Activated T-cell treated with anti-CD3 and anti-CD28 coated beads, Interleukin-2, amount 50 U/mL, for 4 hours (primary cell): ENCODE measurements at places on chromosomes 2 and 18. TPM values are rescaled to one million over a fixed set of nuclear protein-coding genes. Genes with fewer than 3 reads are reported as not detected.

The OTOF gene
- total RNA-seq, result 0.10 TPM

The TCF7L1 gene
- total RNA-seq, result 0.29 TPM

The PROKR1 gene
- total RNA-seq, result 0.08 TPM

The REG1B gene
- total RNA-seq, result 1.7 TPM

The C2orf81 gene
- 1.3 TPM for total RNA-seq

The KATNAL2 gene
- total RNA-seq, result 0.61 TPM

The CHST10 gene
- 10.3 TPM for total RNA-seq

The STON1 gene
- 0.53 TPM for total RNA-seq

The KLHL41 gene
- not detected for total RNA-seq

The LRRC30 gene
- total RNA-seq, result not detected

The PARD3B gene
- 0.48 TPM for total RNA-seq

The DRC1 gene
- total RNA-seq, result not detected

The TUBB8B gene
- not detected for total RNA-seq

The UPP2 gene
- total RNA-seq, result not detected

The CHRNG gene
- not detected for total RNA-seq

The NAT8 gene
- not detected for total RNA-seq

The DSG4 gene
- not detected for total RNA-seq

The ACMSD gene
- not detected for total RNA-seq

The LPIN1 gene
- total RNA-seq, result 40.0 TPM

The DBI gene
- total RNA-seq, result 89.7 TPM

The SCYGR8 gene
- total RNA-seq, result not detected

The SLC9A4 gene
- 0.05 TPM for total RNA-seq

The POTEE gene
- 0.20 TPM for total RNA-seq

The HRH4 gene
- 0.41 TPM for total RNA-seq

The TEKT4 gene
- total RNA-seq, result not detected

The NT5C1B gene
- total RNA-seq, result not detected

The CNDP1 gene
- 0.49 TPM for total RNA-seq

The GAL3ST2 gene
- total RNA-seq, result not detected

The PTPN18 gene
- total RNA-seq, result 30.0 TPM

The GATA6 gene
- total RNA-seq, result 0.21 TPM

The OSBPL6 gene
- 0.28 TPM for total RNA-seq

The ARID5A gene
- 131 TPM for total RNA-seq

The ZNF521 gene
- total RNA-seq, result 0.16 TPM

The IL36G gene
- total RNA-seq, result not detected

The UGT1A1 gene
- total RNA-seq, result not detected

The EML6 gene
- total RNA-seq, result 0.28 TPM

The ZNF385B gene
- total RNA-seq, result not detected

The BMP10 gene
- not detected for total RNA-seq

The CXCR1 gene
- not detected for total RNA-seq

The POTEI gene
- not detected for total RNA-seq

The SCN7A gene
- 0.05 TPM for total RNA-seq

The GALNT14 gene
- total RNA-seq, result 1.3 TPM
